ENCODE measurements at places on chromosomes 7 and 10.

GRCh38 chr7:88183051-88183450, 36.8 kb downstream of the SRI start:
- ATAC-seq = no peak

- ATAC-seq = no peak
These were observed 359.2 kb downstream of the PHF14 start for GRCh38 chr7:11332865-11333228.

- no peak for ATAC-seq
These were observed 184.0 kb downstream of the PTPN20 start for GRCh38 chr10:47095211-47095610.

- ATAC-seq = no peak
These were observed 87.6 kb upstream of the SEMA3D start for GRCh38 chr7:85274454-85274853.

- no peak for ATAC-seq
These were observed 50.2 kb downstream of the CXCL12 start for GRCh38 chr10:44334621-44335184.

GRCh38 chr7:145339319-145339718, 503.5 kb upstream of the TPK1 start:
- no peak for ATAC-seq

- ATAC-seq = no peak
These were observed 89.7 kb downstream of the HGF start for GRCh38 chr7:81680120-81680519.

- no peak for ATAC-seq
These were observed 257.6 kb upstream of the IGFBP3 start for GRCh38 chr7:46178661-46179060.

DNA sequence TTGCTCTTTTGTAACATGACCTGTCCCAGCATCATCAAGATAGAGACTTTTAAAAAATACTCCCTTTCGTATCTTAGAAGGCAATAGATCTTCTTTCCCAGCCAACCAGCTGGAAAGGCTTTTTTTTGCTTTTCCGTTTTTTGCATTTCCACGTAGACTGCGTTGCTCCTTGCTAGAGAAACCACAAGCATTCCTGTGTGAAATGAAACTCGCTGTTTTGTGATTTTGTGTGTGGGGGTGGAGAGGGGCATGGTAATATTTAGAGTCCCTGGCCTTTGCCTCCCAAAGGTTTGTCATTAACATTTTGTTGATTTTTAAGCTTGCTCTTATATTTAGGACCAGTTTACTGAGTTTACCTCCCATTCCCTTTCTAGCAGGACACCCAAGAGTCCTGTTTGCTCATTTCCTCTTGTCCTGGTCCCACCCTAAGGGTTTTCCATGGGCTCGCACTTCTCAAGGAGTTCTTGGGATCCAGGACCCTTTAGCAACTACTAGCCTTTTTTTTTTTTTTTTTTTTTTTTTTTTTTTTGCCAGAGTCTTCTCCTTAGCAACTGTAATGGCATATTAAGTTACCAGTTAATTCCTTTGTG, 243.6 kb downstream of the BICC1 start:
- no peak for ATAC-seq

GRCh38 chr7:158549176-158549615, 38.4 kb downstream of the PTPRN2 start:
- ATAC-seq = no peak

DNA sequence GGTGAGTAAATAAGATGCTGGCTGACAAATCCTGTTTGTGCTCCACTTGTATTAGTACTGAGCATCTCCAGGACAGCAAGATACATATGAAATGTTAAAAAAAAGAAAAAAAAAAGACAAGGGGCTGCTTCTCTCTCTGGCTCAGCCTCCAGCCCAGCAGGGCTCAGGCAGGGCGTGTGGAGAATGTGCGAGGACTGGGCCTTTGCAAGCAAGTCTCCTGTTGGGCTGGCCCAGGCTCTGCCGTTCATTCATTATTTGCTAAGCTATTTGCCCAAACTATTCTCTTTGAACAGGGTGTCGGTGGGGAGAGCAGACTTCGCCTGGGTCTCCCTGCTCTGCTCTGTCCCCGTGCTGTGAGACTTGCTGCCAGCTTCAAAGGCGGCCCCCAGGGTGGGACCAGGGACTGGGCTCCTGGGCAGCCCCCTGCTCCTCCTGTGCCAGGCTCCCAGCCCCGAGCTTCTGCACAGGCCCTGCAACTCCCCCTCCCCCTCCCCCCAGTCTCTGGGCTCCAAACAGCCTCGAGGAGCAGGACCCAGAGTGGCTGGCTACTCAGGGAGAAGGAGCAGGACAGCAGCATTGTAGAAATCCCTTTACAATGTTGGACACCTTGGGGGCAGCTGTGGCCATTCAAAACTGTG, 25.6 kb upstream of the MGMT start:
- no peak for ATAC-seq

DNA sequence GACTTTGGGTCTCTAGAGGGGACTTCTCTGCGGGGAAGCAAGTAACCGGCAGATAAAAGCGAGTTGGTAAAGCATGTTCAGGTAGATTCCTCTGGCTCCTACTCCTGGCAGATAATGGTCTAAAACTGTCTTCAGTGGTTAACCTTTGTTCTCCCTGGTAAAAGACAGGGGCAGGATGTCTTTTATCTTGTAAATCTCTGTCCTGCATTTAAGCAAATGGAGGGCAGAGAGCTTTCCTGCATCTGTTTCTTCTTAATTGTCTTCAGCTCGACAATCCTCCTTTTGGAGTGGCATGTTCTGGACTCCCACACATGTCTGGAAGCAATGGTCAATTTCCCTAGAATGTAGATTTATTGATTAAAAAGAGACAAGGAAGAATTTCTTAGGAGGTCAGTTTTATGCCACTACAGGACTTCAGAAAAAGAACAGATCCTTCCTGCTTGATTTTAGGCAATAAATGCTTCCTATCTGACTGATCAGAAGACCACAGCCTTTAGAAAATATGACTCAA, 16.6 kb downstream of the C7orf33 start:
- ATAC-seq = no peak

DNA sequence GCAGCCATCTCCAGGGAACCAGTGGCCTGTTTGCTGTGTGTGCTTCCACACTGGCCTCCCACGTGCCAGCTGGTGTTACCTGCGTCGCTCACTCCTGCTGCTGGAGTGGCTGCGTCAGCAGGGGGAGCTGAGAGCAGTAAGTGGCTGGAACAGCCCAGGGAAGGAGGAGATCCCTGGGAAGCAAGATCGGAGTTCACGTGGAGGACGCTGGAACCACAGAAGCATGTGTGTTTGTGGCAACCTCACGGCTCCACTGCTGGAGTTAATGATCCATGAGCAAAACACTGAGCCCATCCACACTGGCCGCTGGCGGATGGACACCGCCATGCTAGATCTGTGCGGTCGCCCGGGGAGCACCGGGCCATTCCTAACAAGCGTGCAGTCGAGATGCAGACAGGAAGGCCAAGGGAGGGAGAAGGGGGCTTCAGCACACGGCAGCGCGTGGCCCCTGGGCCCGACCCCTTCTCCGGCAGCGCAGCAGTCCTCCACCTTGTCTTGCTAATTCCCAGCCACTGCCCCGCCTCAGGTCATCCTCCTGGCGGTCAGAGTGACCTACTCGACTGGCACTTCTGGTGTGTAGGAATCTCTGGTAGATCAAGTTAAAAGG, 68.5 kb upstream of the EEPD1 start:
- peak; percentile 66 for ATAC-seq

GRCh38 chr10:49310460-49310859, 11.5 kb downstream of the C10orf71 start:
- peak; percentile 40 for ATAC-seq

DNA sequence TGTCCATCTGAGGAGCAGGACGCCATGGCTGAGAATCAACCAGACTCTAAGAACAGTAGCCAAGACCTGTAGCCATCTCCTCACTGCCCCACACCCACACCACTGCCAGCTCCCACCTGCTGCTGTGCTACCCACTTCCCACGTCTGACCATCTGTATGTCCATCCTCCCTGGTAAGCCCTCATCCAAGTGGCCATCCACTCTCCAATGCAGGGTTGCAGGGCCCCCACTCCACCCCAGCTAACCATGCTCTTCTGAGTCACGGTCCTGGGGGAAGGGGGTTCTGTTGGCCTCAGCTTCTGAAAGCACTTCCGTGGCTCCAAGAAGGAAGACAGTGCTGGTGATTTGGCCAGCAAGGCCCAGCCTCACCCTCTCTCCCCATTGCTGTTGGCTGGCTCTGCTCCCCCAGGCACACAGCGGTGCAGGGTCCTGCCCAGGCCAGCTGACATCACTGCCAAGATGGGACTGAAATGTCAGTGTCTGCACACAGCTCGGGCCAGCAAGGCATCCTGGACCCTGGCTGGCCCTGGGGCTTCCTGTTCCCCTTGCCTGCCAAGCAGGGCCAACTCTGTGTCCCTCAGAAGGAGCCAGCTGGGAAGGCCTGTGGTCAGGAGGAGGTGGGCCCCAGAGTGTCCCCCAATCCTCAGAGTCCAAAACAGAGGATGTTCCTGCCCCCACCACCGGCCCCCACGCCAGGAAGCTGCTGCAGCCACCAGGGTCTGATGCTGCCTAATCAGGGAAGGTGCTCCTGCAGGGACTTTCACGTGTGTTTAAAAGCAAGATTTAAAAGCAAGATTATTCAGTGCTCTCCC, 17.5 kb downstream of the RASGEF1A start:
- no peak for ATAC-seq

DNA sequence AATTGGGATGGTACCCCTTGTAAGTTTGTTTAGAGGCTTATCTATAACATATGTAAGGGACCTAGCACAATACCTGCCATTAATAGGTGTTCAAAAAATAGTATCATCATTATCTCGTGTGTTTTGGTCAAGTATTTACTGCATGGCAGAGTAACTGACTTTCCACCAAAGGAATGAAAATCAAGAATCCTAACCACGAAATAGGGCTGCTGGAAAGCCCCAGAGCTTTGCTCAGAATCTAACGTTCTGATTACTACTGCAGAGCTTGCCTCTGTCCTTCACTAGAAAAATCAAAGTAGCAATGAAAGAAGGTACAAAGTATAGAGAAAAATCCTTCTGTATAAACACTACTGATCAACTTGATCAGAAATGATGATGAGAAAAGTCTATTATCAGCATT, 34.9 kb downstream of the DCLRE1C start:
- no peak for ATAC-seq

DNA sequence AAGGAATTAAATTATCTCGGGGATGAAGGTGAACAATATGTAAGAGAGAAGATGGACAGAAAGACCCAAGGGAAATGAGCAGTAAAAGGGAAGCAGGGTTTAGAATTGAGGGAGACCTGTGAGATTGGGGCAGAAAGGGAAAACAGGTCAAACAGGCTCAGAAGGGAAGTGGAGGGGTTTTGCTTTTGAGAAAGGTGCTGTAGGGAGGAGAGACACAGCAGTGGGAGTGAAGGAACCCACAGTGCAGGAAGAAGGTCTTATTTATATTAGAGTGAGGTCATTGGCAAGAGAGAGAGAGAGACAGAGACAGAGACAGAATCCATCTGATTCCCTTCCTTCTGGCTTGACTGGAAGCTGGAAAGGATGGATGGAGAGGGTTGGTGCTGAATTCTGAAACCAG, 3.5 kb upstream of the TCAF1 start:
- ATAC-seq = no peak

GRCh38 chr10:44923611-44924010, 12.5 kb downstream of the TMEM72 start:
- no peak for ATAC-seq

- no peak for ATAC-seq
These were observed 19.9 kb upstream of the CNPY1 start for GRCh38 chr7:155566011-155566836.

DNA sequence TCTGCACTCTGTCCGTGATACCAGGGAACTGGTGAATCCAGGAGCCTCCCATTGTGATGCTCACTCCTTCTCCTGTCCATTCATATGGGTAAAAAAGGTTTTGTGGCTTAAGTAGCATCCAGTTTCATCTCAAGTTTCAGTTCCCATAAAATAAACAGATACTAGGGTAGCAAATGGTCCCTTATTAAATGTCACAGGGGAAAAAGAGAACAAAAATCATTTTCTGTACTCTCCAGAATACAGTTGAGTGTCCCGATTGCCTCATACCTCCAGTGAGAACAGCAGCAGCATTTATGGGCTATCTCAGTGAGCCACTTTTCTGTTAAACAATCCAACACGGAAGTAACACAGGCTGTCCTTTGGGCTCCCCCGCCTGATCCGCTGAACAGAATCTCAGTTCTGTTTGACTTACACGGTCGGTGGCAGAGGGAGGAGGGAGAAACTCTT, 179.6 kb downstream of the CELF2 start:
- ATAC-seq = peak; percentile 23

- ATAC-seq = no peak
These were observed 19.8 kb downstream of the ZNF467 start for GRCh38 chr7:149753375-149754233.

DNA sequence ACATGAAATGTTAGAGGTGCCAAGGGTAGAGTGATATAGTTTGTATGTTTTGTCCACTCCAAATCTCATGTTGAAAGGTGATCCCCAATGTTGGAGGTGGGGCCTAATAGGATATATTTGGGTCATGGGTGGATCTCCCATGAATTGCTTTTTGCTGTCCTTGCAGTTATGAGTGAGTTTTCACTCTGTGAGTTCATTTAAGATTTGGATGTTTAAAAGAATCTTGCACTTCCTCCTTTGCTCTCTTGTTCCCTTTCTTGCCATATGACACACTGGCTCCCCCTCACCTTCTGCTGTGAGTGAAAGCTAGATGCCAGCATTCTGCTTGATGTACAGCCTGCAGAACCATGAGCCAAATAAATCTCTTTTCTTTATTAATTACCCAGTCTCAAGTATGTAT, 269.2 kb downstream of the ZWINT start:
- no peak for ATAC-seq

- ATAC-seq = peak; percentile 76
These were observed 75.7 kb downstream of the IGF2BP3 start for GRCh38 chr7:23394488-23395171.

- ATAC-seq = no peak
These were observed 129.0 kb downstream of the DNAH11 start for GRCh38 chr7:21671859-21672258.

DNA sequence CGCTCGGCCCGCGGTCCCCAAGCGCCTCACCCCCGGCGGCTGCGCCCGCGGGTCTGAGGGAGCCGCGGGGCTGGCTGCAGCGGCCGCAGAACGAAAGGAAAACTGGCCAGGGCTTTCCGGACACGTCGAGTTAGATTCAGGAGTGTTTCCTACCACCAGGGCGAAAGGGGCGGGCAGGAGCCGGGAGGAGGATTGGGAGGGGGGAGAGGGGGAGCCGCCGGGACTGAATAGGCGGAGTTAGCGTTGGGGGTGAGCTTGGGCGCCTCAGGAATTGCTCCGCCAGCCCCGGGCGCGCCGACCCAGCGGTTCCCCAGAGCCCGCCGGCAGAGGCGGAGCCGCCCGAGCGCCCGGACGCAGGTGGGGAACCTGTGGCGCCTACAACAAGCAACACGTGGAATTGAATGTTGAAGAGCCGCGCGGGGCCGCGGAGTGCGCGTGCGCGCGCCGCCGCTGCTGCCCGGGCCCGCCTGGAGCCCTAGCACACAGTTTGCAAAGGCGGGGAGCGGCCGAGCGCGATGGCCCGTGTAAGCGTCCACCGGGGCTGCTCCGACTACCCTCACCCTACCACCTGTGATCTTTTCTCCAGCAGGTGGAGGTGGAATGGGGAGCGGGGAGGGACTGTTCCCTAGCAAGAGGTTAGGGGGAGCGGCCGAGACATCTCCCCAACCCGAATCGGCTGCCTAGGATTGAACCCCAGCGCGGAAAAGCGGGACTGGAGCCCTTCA, at the start of gene CADPS2:
CADPS2 (minus strand) TSS at position 104 of the 725 bp plus-strand sequence. CDS start 123 bp downstream, outside the sequence.
- peak; percentile 88 for ATAC-seq

Measured in esophagus mucosa (tissue), 1 donor.